ENCODE measurements at places on chromosomes 7 and 10. TPM values are rescaled to one million over a fixed set of nuclear protein-coding genes. Genes with fewer than 3 reads are reported as not detected.

Gene CHST12
- total RNA-seq = 29.8 TPM

DNA sequence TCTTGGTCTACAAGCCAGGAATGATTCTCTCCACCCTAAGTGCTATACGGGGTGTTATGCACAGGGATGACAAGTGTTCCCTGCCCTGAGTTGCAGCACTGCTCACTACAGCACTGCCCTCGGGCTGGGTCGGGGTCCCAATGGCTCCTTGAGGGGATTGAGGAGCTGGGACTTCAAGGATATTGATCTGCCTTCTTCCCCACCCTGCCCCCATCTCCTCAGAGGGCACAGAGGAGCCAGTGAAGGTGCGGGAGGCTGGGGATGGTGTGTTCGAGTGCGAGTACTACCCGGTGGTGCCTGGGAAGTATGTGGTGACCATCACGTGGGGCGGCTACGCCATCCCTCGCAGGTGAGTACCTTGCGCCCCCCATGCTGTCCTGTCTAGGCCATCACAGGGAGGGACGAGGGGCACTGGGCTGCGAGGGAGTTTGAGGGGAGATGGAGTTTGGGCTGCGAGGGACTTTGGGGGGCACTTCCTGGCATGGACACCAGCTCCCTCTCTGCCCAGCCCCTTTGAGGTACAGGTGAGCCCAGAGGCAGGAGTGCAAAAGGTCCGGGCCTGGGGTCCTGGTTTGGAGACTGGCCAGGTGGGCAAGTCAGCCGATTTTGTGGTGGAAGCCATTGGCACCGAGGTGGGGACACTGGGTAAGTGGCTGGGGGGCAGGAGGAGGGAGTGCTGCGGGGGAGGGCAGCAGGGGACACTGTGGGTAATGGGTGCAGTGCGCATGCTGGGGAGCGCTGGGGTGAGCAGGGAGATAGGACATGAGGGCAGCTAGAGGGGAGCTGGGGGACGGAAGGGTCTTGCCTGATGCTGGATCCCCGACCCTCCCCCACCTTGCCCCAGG lies 10.3 kb downstream of the FLNC start:
- DNase-seq = peak; percentile 60
- no peak overlapping the region for H3K27ac ChIP-seq
- H3K36me3 ChIP-seq = no peaks in the 10 kb centered on the region

DNA sequence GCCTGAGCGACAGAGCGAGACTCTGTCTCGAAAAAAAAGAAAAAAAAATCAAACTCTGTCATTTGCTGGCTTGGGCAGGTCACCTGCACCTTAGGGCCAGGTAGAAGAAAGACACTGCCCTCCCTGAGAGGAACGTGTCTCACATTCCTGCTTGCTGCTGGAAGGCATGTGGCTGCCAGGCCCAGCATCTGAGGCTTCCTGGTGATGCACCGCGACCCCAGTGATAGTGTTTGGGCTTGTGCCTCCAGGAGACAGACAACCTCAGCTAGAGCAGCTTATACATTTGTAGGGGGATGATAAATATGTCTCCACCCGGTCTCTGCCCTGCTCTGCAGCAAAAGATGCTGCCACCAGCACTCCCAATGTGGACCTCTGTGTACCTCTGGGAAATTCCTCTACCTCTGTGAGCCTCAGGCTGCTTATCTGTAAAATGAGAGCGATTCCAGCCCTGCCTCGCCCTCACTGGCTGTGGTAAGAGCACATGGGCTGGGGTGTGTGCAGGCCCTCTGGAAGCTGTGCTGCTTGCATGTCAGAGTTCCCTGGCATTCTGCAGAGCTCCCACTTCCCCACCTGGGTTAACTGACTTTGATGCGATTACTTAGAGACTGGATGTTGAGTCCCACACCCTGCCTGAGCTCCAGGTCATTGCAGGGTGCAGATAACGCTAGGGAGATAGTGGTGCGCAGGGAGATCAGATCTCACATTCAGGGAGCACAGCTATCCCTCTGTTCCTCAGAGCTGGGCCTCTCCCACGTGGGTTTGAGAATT lies 19.9 kb downstream of the SLC29A3 start:
- H3K27ac ChIP-seq = no peak overlapping the region
- H3K27me3 ChIP-seq = no peaks in the 10 kb centered on the region
- DNase-seq = no peak

DNA sequence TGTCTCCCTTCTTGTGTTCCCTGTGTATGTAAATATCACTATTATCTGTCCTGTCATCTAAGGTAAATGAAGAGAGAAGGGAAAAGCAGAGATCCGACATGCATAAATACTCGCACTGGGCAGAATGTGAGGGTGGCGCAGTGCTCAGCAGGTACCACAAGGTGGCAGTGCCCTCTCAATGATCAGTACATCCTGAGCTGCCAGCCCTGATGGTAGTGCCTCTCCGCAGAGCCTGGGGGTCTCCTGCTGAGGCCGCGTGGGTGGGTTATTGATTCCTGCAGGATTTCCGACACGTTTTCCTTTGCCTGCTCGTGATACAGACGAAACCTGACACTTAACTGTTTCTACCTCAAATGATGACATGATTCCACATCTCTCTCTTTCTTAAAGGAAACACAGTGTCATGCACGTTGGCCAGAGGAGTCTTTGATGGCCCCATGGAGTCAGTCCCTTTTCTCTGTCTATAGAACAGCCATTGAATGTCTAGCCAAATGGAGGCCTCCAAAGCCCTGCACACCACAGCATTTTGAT lies 19.8 kb downstream of the RGR start:
- no peaks in the 10 kb centered on the region for H3K27me3 ChIP-seq

DNA sequence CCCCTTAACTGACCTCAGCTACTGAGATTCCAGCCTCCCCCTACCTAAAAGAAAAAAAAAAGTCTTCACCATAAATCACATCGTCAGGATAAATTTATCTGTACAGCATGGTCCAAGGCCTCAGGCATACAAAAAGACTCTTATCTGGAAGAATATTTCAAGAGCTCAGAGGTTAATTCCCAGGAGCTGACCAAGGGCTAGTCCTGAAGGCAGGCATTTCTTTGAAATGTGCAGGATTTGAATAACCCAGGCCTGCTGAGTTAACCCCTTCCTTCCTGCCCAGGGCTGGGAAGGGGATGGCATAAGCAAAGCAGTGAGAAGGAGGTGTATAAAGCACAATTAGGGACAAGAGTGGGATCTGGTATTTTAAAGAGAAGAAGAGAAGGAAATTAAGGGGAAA lies 111.2 kb downstream of the RNLS start:
- no peaks in the 10 kb centered on the region for H3K36me3 ChIP-seq
- no peak overlapping the region for H3K27ac ChIP-seq
- no peaks in the 10 kb centered on the region for H3K27me3 ChIP-seq

Gene TAS2R3
- 1.6 TPM for total RNA-seq

Gene ATRNL1
- total RNA-seq = 0.93 TPM

- no peaks in the 10 kb centered on the region for H3K36me3 ChIP-seq
- DNase-seq = peak; percentile 51
- H3K27me3 ChIP-seq = peaks cover 37% of the 10 kb centered on the region
- H3K27ac ChIP-seq = no peak overlapping the region
- no peaks in the 10 kb centered on the region for H3K4me1 ChIP-seq
Measured at GRCh38 chr10:132861884-132862461, 76.0 kb upstream of the NKX6-2 start.

- peaks cover 4% of the 10 kb centered on the region for H3K4me1 ChIP-seq
- no peak overlapping the region for H3K27ac ChIP-seq
- no peaks in the 10 kb centered on the region for H3K27me3 ChIP-seq
- no peak overlapping the region for H3K4me3 ChIP-seq
Measured at GRCh38 chr10:121442086-121442935, 155.9 kb downstream of the FGFR2 start.

DNA sequence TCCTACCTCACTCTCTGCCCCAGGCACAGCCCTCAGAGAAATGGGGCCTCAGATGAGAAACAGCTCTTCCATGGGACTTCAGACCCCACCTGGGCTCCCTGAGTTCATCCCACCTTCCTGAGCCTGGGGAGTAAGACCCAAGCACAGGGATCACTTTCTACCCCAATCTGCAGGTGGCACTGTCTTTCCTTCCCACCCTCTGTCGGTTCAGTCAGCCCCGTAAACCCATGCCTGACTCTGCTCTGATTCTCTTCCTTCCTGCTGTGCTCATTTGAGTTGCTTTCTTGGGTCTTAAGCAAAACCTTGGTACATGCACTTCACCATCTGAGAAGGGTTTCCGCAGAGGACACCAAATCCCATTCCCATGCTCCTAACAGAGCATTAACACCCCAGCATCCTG lies 306.4 kb upstream of the CDC14C start:
- H3K4me3 ChIP-seq = no peak overlapping the region
- no peaks in the 10 kb centered on the region for H3K27me3 ChIP-seq
- H3K4me1 ChIP-seq = no peaks in the 10 kb centered on the region
- no peak for DNase-seq
- no peaks in the 10 kb centered on the region for H3K36me3 ChIP-seq
- H3K27ac ChIP-seq = no peak overlapping the region

DNA sequence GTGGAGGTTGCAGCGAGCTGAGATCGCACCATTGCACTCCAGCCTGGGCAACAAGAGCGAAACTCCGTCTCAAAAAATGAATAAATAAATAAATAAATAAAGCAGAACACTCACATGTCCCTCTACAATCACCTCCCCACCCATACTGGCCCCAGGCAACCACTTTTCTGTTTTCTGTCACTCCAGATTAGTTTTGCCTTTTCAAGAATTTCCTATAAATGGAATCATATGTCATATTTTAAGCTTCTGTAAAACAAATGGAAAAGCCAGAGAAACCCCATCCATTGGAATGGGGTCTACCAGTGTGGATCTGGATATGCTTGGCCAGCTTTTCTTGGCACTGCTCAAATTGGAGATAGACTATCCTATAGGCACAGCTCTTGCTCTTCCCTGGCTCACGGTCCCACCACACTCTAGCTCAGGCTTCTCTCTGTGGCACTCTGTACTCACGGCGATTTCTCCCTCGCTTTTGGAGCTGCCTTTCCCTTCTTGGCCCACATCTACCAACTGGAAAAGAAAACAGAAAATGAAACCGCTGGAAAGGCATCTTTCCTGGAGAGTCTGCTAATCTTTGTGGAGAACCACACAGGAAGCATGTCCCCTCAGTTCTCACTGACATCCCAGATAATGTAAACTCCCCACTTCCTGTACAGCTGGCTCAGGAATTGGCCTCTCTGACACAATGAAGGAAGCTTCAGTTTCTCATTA lies 210.1 kb downstream of the JCAD start:
- DNase-seq = no peak
- H3K27me3 ChIP-seq = no peaks in the 10 kb centered on the region
- H3K27ac ChIP-seq = peak overlapping the region; percentile 70
- H3K4me1 ChIP-seq = peaks cover 13% of the 10 kb centered on the region
- H3K36me3 ChIP-seq = no peaks in the 10 kb centered on the region

Gene SLC13A1
- total RNA-seq = not detected

- DNase-seq = no peak
- H3K27ac ChIP-seq = no peak overlapping the region
- H3K4me3 ChIP-seq = no peak overlapping the region
- H3K4me1 ChIP-seq = peaks cover 6% of the 10 kb centered on the region
- H3K36me3 ChIP-seq = no peaks in the 10 kb centered on the region
Measured at GRCh38 chr7:102291056-102291915, 4.6 kb downstream of the SH2B2 start.

Gene SAP25
- 6.4 TPM for total RNA-seq

DNA sequence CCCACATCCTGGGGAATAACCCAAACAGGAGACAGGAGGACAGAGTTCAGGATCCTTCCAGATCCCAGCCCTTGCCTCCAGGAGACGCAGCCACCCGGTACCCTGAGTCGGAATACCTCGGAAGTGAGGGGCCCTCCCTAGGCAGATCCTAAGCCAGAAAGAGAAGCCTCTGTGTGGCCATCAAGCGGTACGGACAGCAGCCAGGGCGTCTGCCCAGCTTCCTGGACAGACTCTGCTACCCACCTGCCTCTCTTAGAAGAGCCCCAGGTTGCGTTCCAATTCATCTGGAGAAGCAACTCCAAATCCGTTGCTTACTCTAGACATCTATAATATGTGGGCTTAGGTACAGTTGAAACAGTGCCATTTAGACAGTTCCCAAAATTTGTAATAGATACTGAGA lies 220.2 kb upstream of the SH2B2 start:
- DNase-seq = no peak
- no peak overlapping the region for H3K4me3 ChIP-seq
- no peaks in the 10 kb centered on the region for H3K27me3 ChIP-seq

Gene FAM204A
- total RNA-seq = 51.0 TPM

DNA sequence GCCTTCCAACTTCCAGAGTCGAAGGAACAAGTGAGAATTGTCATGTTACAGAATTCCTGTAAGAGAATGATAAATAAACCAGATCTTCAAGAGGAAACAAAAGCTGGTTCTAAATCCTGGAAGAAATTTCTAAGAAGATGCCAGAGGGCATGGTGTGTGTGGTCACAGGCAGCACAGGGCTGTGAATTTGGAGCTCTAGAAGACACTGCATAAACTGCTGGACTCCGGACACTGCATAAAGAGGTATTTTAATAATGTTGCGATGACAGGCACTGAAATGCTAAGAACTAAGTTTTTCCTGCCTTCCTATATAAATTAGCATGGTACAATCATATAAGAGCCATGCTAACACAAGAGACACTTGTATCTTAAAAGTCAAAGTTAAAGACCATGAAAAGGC lies 86.0 kb downstream of the LARP4B start:
- no peak overlapping the region for H3K4me3 ChIP-seq
- no peak overlapping the region for H3K27ac ChIP-seq
- peaks cover 13% of the 10 kb centered on the region for H3K4me1 ChIP-seq
- peaks cover 60% of the 10 kb centered on the region for H3K36me3 ChIP-seq
- H3K27me3 ChIP-seq = no peaks in the 10 kb centered on the region
- DNase-seq = no peak

- no peaks in the 10 kb centered on the region for H3K4me1 ChIP-seq
- H3K27ac ChIP-seq = no peak overlapping the region
- H3K4me3 ChIP-seq = no peak overlapping the region
Measured at GRCh38 chr10:60189861-60190475, 199.7 kb downstream of the ANK3 start.

- no peak for DNase-seq
- no peaks in the 10 kb centered on the region for H3K36me3 ChIP-seq
- no peak overlapping the region for H3K27ac ChIP-seq
- H3K27me3 ChIP-seq = peaks cover 4% of the 10 kb centered on the region
- no peak overlapping the region for H3K4me3 ChIP-seq
- H3K4me1 ChIP-seq = no peaks in the 10 kb centered on the region
Measured at GRCh38 chr10:22427101-22427500, 81.8 kb downstream of the SPAG6 start.

- no peak for DNase-seq
- H3K4me3 ChIP-seq = no peak overlapping the region
- no peaks in the 10 kb centered on the region for H3K36me3 ChIP-seq
- no peaks in the 10 kb centered on the region for H3K27me3 ChIP-seq
- no peak overlapping the region for H3K27ac ChIP-seq
Measured at GRCh38 chr10:94992811-94993210, 54.4 kb downstream of the CYP2C9 start.

GRCh38 chr7:30224511-30225062 lies 59.8 kb upstream of the ZNRF2 start:
- DNase-seq = no peak
- H3K36me3 ChIP-seq = no peaks in the 10 kb centered on the region
- H3K4me3 ChIP-seq = no peak overlapping the region

Gene DENND11
- 40.2 TPM for total RNA-seq

Data from upper lobe of right lung (tissue), 1 donor.